Osteocyte (in vitro differentiated cells): ENCODE measurements at places on chromosomes 1 and 21. TPM values are rescaled to one million over a fixed set of nuclear protein-coding genes. Genes with fewer than 3 reads are reported as not detected.

The CD101 gene
- total RNA-seq = 0.50 and 0.78 TPM in 2 replicates

GRCh38 chr1:16195518-16195905 lies 16.9 kb downstream of the ARHGEF19 start:
- DNase-seq = no peak

GRCh38 chr1:116002781-116003420 lies 26.6 kb downstream of the SLC22A15 start:
- DNase-seq = no peak

- DNase-seq = no peak
Observed at GRCh38 chr1:59089036-59089798, 207.7 kb upstream of the FGGY start.

GRCh38 chr1:236063919-236064673 lies 794 bp downstream of the NID1 start:
- no peak for DNase-seq
